ENCODE measurements at places on chromosomes 3 and 15.

DNA sequence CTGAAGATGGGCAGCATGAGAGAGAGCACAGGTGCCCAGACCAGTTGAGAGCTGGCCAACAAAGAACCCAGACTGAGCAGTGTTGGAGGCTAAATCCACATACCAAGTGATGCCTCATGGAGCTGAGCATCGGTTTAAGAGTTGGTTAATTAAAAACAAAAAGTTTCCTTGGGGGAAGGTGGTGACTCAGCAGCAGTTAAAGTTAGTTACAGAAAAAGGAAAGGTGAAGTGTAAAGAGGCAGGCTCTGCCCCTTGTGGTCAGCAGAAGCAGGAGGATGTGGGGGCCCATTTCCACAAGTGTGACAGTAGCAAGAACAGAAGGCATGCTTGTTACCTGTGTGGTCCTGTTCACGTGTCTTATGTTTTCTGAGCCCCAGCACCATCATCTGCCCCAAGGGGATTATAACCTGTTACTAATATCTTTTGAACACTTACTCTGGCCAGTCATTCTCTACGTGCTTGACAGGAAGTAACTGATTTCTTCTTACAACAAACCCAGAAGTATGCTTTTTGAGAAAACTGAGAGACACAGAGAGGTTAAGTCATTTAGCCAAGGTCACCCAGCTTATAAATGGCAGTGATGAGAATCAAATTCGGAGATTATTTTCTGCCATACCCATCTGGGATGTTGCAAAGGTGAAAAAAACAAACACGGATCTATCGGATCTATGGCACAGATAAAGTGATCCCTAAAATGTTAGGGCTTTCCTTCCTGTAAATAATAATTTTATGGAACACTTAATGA lies 91.0 kb downstream of the EPHB1 start:
- DNase-seq: peak; percentile 28

GRCh38 chr15:46317029-46317428 lies 682.2 kb downstream of the SQOR start:
- no peak for DNase-seq

GRCh38 chr15:68646696-68647095 lies 67.9 kb downstream of the CORO2B start:
- no peak for DNase-seq

- no peak for DNase-seq
Measured at GRCh38 chr3:58150810-58151199, 60.0 kb downstream of the DNASE1L3 start.

Measured in activated CD4-positive, alpha-beta T cell treated with anti-CD3 and anti-CD28 coated beads, Interleukin-10, Interleukin-2, amounts not matched to agents 100 ng/mL and 50 ng/mL, durations not matched to agents 16 hours and 8 hours (primary cell).